Stimulated activated naive CD4-positive, alpha-beta T cell (primary cell): ENCODE measurements at places on chromosomes 1 and 21.

DNA sequence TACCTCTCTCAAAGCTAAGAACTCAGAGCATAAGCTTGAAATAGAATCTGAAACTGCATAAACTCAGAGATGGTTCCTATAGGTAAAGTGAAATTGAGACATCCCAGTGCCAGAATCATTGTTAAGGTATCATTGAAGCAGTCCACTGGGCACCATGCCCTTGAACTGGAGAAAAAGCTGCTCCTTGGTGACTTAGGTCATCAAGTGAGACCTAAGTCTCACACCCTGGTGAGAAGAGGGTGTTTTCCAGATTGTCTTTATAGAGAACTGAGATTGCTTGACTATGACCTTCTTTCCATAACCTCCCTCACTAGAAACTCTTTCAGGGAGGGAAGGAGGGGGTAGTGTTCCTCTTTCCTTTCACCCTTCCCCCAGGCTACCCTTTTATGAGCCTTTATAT, 9.4 kb upstream of the ATP6V1G3 start:
- no peak for DNase-seq

DNA sequence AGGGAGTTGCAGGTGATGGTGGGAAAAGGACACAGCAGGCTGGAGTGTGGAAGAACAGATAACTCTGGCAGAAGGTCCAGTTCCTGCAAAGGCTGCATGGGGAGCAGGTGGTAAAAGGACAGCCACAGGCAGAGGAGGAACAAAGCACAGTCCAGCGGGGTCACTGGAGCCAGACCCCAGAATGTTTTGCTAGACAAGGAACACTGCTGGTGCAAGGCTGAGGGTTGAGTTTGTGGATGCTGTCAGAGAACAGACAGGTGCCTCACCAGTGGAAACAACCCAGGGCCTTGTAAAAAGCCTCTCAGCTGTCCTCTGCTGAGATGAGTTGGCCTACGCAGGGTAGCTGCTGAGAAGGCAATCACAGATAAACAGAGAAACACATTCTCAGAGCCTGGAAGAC, 101.7 kb downstream of the SSBP3 start:
- no peak for DNase-seq

DNA sequence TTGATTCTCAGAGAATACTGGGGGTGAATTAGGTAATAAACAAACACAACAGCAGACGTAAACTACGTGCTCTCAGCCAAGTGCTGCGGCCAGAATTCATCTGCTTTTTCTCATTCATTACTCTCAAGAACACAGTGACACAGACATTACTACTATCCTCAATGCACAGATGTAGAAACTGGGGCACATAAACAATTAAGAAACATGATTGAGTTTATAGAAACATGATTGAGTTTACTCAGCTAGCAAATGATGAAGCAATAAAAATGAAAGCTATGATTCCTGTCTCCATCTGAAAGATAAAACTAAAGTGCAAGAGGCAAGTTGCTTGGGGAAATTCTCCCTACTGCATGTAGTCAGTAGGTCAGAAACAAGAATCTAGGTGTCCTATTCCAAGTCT, 140.5 kb downstream of the IFI44 start:
- no peak for DNase-seq

DNA sequence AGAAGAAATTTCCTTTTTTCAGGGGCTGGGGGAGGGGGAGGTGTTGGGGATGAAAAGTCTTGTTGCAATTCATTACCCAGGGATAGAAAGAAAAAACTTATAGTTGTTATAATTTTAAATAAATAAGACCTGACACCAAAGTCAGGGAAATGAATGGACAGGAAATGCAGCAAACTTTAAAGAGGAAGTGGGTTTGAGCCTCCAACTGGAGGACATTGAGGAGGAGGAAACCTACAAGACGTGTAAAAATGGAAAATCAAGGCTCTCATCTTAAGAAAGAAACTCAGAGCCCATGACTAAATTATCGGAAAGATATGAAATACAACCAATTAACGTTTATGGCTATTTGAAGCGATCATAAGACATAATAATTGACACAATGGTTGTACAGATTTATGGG, 54.4 kb downstream of the NIBAN1 start:
- DNase-seq, result no peak

- no peak for DNase-seq
Observed at GRCh38 chr1:228989176-228989575, 253.9 kb downstream of the RHOU start.

DNA sequence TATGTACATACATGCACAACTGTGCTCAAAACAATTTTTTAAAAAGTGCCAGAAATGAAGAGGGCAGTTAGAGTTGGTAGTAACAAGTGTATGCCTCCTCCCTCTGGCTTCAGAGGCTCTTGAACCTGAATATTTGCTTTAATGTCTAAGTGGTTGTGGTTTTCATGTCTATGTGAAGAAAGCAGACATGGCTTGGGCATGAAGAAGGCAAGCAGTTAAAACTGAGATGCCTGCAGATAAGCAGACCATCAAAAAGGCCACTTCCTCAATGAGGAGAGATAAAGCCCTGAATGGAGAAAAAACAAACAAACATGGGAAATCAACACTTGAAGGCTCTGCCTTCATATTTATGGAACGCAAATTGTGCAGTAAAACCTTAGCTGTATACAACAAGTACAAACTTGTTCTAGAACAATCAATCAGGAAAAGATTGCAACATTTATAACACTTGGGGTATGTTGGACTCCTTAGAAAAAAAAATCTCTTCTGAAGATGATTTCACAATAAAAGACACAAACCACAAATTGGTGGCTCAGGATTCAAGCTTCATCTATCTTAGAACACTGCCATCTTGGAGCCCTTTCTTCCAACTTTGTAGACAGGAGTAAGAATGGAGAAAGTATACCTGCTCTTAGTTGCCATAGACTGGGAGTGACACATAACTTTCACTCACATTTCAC, 52.7 kb upstream of the PLA2G4A start:
- no peak for DNase-seq

DNA sequence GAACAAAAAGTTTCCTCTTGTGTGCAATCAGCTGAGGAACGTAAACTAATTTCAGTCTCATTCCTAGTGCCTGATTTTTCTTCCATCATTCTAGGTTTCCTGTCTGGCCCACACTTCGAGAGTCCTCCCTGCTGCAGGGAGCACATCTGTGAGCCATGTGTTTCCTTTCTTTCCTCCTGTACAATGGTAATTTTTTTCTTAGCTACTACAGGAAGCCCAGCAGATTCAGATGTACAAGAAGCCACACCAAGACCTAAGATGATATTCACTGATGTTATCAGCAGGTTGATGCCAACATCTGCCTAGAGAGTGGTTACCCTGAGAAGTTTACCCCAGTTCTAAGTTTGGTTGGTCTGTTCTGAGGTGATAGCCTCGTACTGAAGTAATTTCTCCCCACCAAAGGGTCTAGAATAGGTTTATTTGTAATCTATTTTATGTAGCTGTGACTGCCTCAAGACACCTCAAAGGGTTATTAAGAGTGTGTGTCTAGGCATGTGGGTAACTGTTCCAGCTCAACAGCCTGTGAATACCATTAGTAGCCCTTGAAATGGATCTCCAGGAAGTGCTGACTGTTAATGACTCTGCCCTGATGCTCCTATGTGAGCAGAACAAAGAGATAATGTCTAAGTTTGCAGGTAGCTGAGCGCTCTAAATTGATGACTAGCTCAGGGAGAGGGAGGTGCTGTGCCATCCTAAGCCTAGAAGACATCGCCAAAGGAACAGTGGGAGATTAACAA, 31.7 kb upstream of the CLDN14 start:
- DNase-seq, result no peak

- no peak for DNase-seq
Observed at GRCh38 chr1:119361620-119362344, 6.8 kb upstream of the HAO2 start.

DNA sequence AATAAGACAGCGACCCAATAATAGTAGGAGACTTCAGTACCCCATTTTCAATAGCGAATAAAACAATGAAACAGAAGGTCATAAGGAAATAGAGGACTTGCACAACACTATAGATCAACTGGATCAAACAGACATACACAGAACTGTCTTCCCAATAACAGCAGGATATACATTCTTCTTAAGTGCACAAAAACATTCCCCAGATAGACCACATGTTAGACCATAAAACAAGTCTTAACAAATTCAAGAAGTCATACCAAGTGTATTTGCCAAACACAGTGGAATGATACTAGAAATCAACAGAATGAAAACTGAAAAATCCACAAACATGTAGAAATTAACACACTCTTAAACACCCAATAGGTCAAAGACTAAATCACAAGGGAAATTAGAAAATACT, 78.0 kb downstream of the LBR start:
- no peak for DNase-seq

- DNase-seq, result no peak
Observed at GRCh38 chr1:209855623-209856022, 27.9 kb downstream of the UTP25 start.

DNA sequence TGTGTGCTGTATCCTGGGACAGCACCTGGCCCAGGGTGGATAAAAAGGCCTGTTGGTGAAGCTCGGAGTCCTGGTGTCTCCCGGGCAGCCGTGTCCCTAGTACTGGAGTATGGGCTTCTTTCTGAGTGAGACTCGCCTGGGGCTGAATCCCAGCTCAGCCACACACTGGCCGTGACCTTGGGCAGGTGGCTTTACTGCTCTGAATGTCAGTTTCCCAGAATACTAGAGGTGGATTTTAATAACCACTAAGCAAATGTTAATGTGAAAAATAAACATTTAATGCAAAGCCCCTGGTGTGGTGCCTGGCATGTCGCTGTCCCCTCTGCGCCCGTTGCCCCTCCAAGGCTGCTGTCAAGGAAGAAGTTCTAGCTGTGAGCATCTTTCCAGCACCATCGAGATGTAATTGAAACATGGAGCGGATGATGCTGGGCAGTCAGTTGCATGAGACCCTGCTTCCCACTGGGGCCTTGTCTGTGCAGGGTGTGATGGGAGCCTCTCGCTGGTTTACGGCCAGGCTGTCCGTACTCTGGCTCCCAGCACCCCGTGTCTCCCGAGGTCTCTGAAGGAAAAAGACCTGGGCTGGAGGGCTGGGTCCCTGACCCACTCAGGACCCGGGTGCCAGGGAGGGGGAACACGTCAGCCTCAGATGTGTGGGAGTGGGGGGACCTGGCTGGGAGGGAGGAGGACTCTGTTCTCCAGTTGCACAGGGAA, 527.8 kb downstream of the MATN1 start:
- DNase-seq, result no peak

GRCh38 chr1:98019747-98020146, 98.9 kb upstream of the DPYD start:
- no peak for DNase-seq

DNA sequence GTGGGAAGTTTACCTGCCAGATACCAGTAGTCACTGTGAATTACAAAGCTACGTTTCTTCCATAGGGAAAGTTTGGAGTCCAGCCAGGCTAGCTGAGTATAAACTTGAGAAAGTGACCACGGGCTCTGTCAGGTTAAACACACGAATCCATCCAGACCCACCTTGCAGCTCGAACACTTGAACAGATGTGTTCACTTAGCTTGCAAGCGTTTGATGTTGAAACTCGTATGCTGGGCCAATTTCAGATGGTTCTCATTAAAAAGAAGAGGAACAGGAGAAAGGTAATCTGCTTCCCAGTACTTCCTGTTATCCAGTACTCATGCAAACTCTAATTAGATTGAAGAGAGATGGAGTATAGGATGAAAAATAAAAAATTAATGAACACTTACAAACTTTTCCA, 636.4 kb downstream of the SMYD3 start:
- no peak for DNase-seq

GRCh38 chr21:25560271-25560685, 47.0 kb downstream of the MRPL39 start:
- DNase-seq, result no peak
